Muscle of leg (tissue), 16 donors: ENCODE measurements at places on chromosomes 5 and 9. TPM values are rescaled to one million over a fixed set of nuclear protein-coding genes. Genes with fewer than 3 reads are reported as not detected.

NUTM2F gene
- polyA plus RNA-seq = not detected

AK8 gene
- polyA plus RNA-seq = 0.23 TPM

RMI1 gene
- 9.1 TPM for polyA plus RNA-seq

PNPLA7 gene
- polyA plus RNA-seq = 1.5 TPM

PCDHB9 gene
- polyA plus RNA-seq = 2.8 TPM
